ENCODE measurements at places on chromosomes 3 and 15.

- DNase-seq: no peak
Measured at GRCh38 chr3:36393563-36393962, 13.3 kb downstream of the STAC start.

GRCh38 chr3:50380405-50381085 lies 21.2 kb upstream of the TMEM115 start:
- no peak for DNase-seq

GRCh38 chr3:120780977-120781376 lies 38.4 kb downstream of the GTF2E1 start:
- DNase-seq: no peak

GRCh38 chr3:50211930-50212329 lies 6.9 kb downstream of the SLC38A3 start:
- no peak for DNase-seq

DNA sequence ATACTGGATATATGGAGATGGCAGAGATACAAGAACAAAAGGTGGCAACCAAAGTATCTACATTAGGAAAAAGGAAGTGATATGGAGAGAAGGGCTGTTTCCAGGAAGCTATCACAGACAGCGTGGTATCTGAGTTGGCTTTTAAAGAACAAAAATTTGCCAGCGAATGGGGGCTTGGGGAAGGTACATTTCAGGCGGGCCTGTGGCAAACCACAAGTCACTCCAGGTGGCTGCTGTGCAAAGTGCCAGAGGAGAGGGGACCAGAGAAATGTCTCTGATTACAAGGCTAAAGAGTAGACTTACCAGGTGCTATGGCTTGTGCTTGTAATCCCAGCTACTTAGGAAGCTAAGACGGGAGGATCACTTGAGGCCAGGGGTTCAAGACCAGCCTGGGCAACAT lies 91.1 kb downstream of the MSL2 start:
- DNase-seq: no peak

DNA sequence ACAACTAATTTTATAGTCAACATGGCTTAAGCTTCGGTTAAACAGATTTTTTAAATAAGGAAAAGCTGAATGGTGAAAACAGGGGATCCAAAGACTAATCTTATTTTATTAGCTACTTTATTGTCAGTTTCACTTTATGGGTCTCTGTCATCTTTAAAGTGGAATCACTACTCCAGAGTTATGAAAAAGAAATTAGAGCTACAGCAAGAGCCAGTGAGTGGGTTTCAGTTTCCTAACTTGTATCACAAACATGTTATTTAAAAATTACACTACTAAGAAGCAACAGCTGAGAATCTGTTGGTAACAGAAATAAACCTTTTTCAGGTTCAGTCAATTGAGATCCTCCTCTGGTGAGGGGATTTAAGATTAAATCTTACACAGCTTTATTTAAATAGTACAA lies 10.0 kb downstream of the PHC3 start:
- no peak for DNase-seq

DNA sequence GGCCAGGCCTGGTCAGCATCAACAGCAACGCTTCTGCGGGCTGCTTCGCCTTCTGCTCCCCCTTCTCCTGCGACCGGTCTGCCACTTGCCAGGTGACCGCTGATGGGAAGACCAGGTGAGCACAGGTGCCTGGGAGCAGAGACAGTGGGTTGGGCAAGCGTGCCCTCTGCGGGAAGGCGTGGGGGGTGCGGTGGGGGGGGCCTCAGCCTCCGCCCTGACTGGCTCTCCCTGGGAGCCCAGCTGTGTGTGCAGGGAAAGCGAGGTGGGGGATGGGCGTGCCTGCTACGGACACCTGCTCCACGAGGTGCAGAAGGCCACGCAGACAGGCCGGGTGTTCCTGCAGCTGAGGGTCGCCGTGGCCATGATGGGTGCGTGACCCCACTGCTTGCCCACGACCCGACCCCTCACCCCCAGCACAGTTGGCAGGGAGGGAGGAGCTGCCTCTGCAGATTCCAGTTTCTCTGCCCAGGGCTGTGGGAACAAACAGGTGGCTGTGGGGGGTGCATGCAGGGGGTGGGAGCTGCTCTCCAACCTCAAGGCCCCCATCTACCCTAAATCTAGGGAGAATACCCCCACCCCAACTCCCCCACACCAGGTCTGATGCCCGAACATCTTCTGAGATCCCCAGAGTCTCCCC lies 8.8 kb downstream of the STAB1 start:
- no peak for DNase-seq

DNA sequence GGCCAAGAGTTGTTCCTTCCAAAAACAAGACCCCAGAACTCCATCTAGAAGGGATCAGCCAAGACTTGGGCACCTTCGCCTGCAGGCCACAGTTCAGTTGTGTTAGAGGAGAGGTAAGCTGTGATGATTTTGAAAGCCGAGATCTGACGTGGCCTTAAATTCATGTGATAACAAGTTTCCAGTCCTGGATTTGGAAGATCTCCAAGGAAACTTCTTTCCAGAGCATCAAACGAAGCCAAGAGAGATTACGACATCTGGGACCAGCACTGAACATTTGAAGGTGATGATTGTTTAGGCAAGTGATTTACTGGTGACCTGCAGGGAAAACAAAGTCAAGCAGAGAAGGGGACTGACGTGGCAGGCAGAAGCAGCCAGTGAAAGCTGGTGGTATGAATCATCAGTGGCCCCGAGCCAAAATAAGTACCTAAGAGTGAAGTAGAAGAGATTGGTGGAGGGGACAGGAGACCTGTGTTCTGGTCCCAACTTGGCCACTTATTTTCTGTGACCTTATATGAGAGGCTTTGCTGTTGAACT lies 339.0 kb upstream of the PROK2 start:
- no peak for DNase-seq

DNA sequence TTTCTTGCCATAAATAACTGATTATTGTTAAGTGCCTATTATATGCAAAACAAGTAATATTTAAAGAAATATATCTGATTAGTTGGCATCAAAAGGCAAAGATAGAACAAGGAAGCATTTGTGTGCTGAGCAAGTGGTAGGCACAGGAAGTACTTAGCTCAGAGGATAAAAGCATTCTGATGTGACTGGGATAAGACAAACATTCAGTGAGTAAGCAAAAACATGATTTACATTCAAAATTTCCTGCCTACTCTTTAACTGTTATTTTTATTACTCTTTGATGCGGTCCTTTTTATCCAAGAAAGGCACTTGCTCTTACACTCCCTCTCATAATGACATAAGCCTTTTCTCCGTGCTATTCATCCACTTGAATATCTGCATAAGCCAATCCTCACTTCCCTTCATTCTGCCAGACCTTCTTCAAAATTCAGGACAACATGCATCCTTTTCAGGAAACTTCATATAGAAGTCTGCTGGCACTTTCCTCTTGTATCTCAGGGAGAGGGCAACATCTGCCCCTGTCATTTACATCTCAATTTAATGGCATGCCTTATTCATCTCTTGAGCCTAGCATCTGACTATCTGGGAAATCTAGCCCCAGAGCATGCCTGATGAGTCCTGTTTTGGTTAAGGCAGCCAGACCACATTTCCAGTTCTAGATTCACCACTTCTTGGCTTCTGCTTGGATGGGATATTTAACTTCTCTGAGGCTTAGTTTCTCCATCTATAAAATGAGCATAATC lies 478.2 kb upstream of the ROBO2 start:
- DNase-seq: no peak

DNA sequence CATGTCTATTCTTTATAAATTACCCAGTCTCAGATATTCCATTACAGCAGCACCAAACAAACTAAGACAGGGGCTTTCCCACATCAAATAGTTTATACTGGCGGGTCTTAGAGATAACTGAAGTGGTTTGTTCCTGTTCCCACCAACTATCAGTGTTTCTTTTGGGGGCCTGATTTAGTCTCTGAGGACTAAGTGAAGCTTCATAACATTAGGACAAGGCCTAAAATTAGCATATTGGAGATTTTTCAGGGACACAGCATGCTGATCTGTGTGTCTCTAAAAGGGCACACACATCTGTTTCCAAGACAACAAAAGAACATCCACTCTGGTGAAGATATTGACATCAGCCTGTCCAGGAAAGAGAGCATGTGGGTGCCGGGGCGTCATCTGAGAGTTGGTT lies 72.6 kb upstream of the SEMA6D start:
- DNase-seq: no peak

DNA sequence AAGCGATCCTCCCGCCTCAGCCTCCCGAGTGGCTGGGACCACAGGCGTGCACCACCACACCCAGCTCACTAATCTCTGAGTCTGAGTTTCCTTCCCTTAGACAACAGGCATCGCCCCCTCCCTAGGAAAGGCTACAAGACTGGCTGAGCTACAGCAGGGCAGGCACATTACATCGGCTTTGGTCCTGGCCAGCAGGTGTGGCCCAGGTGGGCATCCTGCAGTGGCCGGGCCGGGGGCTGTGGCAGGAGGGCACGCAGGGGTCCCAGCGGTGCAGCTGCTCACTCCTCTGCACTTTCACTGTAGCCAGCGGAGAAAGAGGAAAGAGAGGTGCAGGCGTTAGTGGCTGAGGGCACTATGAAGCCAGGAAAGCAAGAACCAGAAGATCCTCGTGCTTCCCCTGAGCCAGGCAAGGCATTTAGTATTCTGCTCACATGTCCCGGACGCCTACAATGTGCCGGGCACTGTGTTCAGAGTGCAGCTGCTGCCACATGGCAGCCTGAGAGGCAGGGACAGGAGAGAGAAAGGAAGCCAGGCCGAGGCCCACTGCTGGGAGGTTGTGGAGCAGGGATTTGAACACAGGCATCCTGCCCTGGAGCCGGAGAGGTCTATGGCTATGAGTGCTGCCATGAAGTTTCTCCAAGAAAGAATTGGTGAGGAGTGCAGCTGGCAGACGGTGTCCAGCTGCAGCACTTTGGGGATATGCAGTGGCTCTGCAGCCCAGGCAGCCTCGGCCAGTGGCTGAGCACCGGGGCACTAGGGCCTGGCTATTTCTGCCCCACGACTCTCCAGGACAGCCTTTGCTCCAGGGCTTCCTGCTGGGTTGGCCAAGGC lies 22.3 kb downstream of the GRIP2 start:
- DNase-seq: no peak

DNA sequence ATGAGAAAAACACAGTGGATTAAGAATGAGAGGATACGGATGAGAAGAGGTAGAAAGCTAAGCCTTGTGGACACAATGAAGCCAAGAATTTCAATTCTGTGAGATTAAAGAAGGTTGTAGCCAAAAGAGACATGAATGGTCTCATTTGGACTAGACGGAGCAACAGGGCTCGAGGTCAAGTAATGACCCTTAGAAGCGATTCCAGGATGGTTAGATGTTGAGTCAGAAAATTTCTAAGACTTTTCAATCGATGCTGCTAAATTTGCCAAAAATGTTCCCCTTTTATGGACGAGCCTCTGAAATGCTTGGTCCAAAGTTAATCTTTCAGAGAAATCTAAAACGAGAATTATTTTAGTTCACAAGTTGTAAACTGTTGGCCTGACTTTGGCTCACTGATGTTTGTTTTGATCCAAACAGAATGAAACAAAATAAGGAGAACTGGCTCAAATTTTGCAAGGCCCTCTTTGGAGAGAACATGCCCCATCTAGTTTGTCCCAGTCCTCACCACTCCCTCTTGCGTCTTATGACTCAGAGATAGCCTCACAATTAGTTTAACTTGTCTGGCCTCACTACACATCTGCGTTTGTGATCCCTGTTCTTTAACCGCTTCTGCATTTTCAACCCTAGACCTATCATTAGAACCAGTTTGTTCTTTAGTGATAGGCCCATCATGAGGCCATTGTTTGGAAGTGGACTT lies 235.5 kb downstream of the PDZRN3 start:
- DNase-seq: no peak

GRCh38 chr3:100436951-100437350 lies 35.6 kb downstream of the LNP1 start:
- no peak for DNase-seq

DNA sequence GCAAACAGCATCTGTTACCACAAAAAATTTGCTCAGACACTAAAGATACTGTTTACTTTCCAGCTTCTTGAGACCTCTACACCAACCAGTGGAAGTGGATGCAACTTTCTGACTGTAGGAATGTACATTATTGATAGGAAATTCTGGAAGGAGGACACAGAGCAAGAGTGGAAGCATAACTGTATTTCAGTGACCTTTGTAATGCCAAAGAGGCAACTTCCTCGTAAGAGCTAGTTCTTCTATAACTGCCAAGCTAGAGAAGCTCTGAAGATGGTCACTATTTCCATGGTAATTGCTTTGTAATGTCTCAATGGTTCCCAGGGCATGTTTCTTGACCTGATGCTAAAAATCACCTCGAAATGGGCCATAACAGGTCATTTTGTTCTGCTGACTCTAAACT lies 96.3 kb upstream of the SLC2A2 start:
- DNase-seq: no peak

DNA sequence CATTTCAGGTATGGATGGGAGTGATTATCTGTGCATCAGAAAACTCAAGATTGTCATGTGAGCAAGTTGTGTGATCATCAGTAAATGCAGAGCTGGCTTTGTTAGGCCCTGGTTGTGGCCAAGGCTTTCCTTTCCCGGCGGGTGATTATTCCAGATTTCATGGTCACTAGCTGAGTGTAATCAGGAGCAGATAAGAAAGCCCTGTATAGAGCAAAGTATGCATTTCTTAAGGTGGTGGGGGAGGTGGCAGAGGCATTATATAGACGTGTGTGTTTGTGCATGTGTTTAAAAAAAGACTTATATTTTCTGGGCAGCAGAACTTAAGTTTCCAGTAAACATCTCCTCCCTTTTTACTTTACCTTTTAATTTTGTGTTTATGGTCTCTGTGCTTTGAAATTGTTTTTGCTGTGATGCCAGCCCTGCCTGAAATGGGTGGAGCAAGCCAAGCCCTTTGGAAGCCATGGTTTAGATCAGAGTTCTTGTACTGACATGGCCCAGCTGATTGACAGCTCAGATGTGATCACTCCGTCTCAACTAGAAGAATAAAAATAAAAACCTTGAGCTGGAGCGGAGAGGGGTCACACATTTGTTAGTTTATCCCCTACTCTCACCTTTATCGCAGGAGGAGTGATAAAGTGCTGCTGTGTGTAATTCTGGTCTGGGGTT lies 22.2 kb downstream of the SMAD3 start:
- no peak for DNase-seq

- no peak for DNase-seq
Measured at GRCh38 chr3:171994646-171995428, 44.5 kb upstream of the FNDC3B start.

GRCh38 chr15:63362885-63363284 lies 18.8 kb downstream of the CA12 start:
- DNase-seq: no peak

DNA sequence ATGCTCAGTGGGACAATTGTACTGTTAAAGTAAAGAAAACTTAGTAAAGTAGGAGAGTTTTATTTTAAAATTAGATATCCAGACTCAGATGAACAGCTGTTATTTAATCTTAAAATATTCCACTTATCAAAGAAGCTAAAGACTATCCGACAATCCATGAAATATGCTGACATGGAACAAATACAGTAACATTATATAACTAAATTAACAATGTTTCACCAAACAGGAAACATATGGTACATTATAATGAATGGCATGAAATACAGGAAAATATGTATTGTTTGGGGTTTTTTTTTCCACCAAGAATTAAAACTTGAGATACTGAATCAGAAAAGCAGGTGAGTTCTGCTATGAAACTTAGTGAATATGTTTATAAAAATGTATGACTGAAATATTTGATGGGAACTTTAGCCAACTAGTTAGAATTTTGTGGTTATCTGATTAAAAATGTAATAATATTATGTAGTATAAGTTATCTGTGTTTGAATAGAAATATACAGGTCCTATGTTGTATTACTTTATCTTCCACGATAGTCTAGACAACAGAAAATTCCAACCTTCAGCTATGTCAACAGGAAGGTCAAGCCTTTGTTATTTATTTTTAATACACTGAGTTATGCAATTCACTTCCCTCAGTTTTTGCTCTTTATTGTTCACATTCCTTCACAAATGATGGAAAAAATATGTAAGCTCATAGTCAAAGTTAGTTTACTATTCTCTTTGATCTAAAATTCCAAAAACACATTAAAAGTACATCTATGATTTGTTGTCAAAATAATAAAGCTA lies 72.7 kb downstream of the UACA start:
- no peak for DNase-seq
